ENCODE measurements at places on chromosomes 13 and 19.
A peak's percentile ranks its signal among the peaks of the same experiment; 100 is the strongest.

GRCh38 chr19:19528721-19529490 is at the start of gene YJEFN3:
Gene YJEFN3 (plus strand): TSS chr19:19528911. CDS start chr19:19528933, 22 bp downstream.
- H3K27ac ChIP-seq: no peak within 1 kb of the TSS
- no peak within 1 kb of the TSS for H3K4me3 ChIP-seq
- H3K36me3 ChIP-seq: peaks cover 22% of the 10 kb centered on the region

- H3K27me3 ChIP-seq: no peaks in the 10 kb centered on the region
- DNase-seq: no peak
- no peaks in the 10 kb centered on the region for H3K36me3 ChIP-seq
- H3K4me1 ChIP-seq: no peaks in the 10 kb centered on the region
These were observed 499.1 kb downstream of the FOXO1 start for GRCh38 chr13:40167327-40167726.

DNA sequence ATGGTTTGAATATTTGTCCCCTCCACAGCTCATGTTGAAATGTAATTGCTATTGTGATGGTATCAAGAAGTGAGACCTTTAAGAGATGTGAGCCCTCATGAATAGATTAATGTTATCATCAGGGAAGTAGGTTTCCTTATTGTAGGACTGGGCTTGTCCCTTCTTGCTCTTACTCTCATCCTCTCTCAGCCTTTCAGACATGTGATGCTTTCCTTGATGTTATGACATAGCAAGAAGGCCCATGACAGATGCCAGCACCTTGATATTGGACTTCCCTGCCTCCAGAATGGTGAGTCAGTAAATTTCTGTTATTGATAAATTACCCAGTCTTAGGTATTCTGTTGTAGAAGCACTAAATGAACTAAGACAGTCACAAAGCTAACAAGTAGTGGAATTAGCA is 5.7 kb upstream of the ZMYM2 start:
- no peak for DNase-seq
- no peaks in the 10 kb centered on the region for H3K27me3 ChIP-seq
- H3K27ac ChIP-seq: no peak overlapping the region
- no peaks in the 10 kb centered on the region for H3K36me3 ChIP-seq
- no peak overlapping the region for H3K4me3 ChIP-seq

GRCh38 chr13:26707122-26708006 is 53.2 kb downstream of the GPR12 start:
- H3K4me3 ChIP-seq: no peak overlapping the region
- no peaks in the 10 kb centered on the region for H3K4me1 ChIP-seq
- no peak for DNase-seq
- H3K27me3 ChIP-seq: no peaks in the 10 kb centered on the region

GRCh38 chr13:32047088-32047487 is 15.5 kb downstream of the FRY start:
- no peaks in the 10 kb centered on the region for H3K36me3 ChIP-seq
- H3K4me1 ChIP-seq: peaks cover 21% of the 10 kb centered on the region
- H3K27ac ChIP-seq: no peak overlapping the region
- H3K4me3 ChIP-seq: no peak overlapping the region
- H3K27me3 ChIP-seq: no peaks in the 10 kb centered on the region

DNA sequence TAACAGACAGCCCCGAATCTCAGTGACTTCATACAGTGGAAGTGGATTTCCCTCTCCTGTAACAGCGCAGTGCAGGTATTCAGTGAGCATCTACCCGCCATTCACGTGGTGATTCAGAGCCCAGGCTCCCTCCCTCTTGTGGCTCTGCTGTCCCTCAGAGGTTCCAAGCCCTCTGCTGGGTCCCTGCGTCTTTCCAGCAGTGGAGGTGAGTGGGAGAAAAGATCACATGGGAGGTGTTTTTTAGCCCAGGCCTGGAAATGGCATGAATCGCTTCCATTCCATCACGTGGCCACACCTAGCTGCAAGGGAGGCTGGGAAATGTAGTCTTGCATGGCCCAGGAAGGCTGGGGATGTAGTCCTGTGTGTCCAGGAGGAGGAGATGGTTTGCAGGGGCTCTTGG is 61.4 kb downstream of the DPF1 start:
- no peak for DNase-seq
- peaks cover 25% of the 10 kb centered on the region for H3K36me3 ChIP-seq
- no peak overlapping the region for H3K27ac ChIP-seq
- H3K4me1 ChIP-seq: no peaks in the 10 kb centered on the region
- H3K4me3 ChIP-seq: no peak overlapping the region

DNA sequence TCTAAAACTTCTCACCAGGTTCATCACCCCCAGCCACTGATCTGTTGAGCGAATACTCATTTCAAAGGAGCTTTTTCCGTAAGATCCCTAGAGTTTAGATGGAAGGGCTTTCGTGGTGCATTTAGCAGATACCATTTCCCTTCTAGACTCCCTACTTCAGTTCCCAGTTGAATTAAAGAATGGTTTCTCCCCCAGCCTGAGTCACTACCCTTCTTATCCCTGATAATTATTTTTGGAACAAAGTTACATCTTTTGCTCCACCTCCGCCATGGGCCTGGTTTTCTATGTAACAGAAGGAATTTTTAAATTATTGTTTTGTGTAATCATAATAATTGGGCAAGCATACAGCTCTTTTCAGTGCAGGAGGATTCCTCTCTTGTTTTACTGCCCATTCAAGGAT is 22.0 kb downstream of the USPL1 start:
- no peak overlapping the region for H3K4me3 ChIP-seq
- DNase-seq: no peak
- H3K27ac ChIP-seq: no peak overlapping the region
- H3K27me3 ChIP-seq: no peaks in the 10 kb centered on the region

GRCh38 chr13:42815681-42816080 is 34.3 kb downstream of the FAM216B start:
- no peaks in the 10 kb centered on the region for H3K4me1 ChIP-seq
- H3K27ac ChIP-seq: no peak overlapping the region
- H3K27me3 ChIP-seq: no peaks in the 10 kb centered on the region

DNA sequence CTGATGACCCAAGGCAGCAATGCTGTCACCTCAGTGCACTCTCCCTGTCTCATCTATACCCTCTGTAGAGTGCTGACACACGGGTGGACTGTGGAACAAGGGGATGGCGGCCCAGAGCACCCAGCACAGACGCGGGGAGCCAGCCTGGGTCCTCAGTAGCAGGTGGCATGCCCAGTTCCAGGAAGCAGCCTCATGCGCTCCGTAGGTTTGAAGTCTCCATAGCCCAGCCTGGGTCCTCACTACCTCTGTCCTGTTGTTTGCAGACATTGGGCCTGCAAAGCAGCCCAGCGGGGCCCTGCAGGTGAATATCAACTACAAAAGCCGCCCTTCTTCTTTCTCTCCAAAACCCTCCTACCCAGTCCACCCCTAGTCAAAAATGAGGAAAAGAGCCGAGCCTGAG is 5.0 kb upstream of the SLC7A9 start:
- no peaks in the 10 kb centered on the region for H3K27me3 ChIP-seq
- no peak overlapping the region for H3K27ac ChIP-seq
- H3K4me1 ChIP-seq: no peaks in the 10 kb centered on the region
- H3K4me3 ChIP-seq: no peak overlapping the region
- peaks cover 12% of the 10 kb centered on the region for H3K36me3 ChIP-seq
- DNase-seq: no peak

DNA sequence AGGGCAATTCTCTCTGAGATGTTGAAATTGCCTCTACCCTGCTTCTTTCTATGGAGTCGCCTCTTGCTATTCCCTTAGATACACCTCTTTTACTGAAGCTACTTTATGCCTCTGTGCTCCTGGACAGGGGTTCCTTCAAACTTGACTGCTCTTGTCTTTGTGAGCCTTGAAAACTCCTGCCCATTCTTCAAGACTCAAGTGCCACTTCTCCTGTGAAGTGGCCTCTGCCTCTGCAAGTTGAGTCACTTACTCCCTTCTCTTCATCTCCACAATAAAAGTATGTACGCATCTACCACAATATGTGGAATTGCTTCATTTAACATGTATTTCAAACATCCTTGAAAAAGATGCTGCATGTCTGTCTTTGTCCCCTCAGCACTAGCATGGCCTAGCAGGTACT is 66.0 kb upstream of the TPP2 start:
- H3K4me3 ChIP-seq: no peak overlapping the region
- H3K27ac ChIP-seq: no peak overlapping the region
- H3K27me3 ChIP-seq: no peaks in the 10 kb centered on the region
- DNase-seq: no peak

DNA sequence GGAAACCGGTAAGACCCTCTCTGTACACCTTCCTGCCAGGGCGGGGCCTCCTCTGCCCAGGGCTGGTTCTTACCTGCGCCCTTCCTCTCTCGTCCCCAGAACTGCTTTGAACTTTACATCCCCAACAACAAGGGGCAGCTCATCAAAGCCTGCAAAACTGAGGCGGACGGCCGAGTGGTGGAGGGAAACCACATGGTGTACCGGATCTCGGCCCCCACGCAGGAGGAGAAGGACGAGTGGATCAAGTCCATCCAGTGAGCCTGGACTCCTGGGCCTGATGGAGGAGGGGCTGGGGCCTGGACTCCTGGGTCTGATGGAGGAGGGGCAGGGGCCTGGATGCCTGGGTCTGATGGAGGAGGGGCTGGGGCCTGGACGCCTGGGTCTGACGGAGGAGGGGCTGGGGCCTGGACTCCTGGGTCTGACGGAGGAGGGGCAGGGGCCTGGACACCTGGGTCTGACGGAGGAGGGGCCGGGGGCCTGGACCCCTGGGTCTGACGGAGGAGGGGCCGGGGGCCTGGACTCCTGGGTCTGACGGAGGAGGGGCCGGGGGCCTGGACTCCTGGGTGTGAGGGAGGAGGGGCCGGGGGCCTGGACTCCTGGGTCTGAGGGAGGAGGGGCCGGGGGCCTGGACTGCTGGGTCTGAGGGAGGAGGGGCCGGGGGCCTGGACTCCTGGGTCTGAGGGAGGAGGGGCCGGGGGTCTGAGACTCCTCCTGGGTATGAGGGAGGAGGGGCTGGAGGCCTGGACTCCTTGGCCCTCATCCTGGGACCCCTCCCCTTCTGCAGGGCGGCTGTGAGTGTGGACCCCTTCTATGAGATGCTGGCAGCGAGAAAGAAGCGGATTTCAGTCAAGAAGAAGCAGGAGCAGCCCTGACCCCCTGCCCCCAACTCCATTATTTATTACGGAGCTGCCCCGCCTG is 9.4 kb downstream of the CYTH2 start:
- peaks cover 15% of the 10 kb centered on the region for H3K4me1 ChIP-seq
- no peak for DNase-seq
- no peak overlapping the region for H3K27ac ChIP-seq
- peaks cover 44% of the 10 kb centered on the region for H3K36me3 ChIP-seq
- H3K4me3 ChIP-seq: no peak overlapping the region
- H3K27me3 ChIP-seq: no peaks in the 10 kb centered on the region

DNA sequence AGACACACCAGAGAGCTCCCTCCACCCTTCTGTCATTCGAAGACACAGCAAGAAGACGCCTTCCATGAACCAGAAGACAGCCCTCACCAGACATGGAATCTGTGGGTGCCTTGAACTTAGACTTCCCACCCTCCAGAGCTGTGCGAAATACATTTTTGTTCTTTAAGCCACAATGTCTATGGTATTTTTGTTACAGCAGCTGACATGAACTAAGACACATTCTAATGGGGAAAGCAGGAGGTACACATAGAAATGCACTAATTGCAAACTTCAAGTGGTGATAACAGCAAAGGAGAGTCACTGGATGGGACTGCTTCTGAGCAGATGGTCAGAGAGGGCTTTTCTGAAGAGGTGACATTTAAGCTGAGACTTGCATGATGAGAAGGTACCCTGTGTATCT is 16.2 kb downstream of the OR7C2 start:
- H3K4me1 ChIP-seq: no peaks in the 10 kb centered on the region
- no peaks in the 10 kb centered on the region for H3K36me3 ChIP-seq
- no peaks in the 10 kb centered on the region for H3K27me3 ChIP-seq
- no peak for DNase-seq
- H3K27ac ChIP-seq: no peak overlapping the region

- H3K36me3 ChIP-seq: peaks cover 4% of the 10 kb centered on the region
- no peak for DNase-seq
- H3K4me3 ChIP-seq: peak overlapping the region; percentile 26
- H3K27me3 ChIP-seq: no peaks in the 10 kb centered on the region
- H3K4me1 ChIP-seq: peaks cover 23% of the 10 kb centered on the region
These were observed 7.1 kb downstream of the LDLR start for GRCh38 chr19:11096210-11096841.

All from thoracic aorta (tissue), 2 donors.